ENCODE measurements at places on chromosomes 4 and X.

DNA sequence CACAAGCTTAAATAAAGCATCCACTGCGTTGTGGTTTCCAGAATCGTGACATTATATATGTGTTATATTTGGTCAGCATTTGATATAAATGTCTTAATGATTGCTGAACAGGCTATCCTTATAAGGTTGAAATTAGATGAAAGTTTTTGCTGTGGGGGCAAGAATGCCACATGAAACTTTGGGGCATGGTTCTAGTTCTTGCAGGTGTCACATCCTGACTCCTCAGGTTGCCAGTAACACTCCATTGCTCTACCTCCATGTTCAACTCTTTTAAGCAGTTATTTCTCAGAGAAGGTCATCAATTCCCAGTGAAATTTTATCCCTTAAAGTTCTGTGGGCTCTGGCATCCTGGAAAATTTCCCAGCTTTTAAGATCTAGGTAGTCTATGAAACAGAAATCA, 33.7 kb downstream of the NFKB1 start:
- no peak for DNase-seq

- no peak for DNase-seq
These were observed 6.2 kb upstream of the CTBP1 start for GRCh38 chr4:1255151-1255550.

GRCh38 chr4:159757499-159757898, 654.6 kb downstream of the RAPGEF2 start:
- no peak for DNase-seq

- DNase-seq: no peak
These were observed 78.9 kb downstream of the PSAPL1 start for GRCh38 chr4:7355795-7356194.

DNA sequence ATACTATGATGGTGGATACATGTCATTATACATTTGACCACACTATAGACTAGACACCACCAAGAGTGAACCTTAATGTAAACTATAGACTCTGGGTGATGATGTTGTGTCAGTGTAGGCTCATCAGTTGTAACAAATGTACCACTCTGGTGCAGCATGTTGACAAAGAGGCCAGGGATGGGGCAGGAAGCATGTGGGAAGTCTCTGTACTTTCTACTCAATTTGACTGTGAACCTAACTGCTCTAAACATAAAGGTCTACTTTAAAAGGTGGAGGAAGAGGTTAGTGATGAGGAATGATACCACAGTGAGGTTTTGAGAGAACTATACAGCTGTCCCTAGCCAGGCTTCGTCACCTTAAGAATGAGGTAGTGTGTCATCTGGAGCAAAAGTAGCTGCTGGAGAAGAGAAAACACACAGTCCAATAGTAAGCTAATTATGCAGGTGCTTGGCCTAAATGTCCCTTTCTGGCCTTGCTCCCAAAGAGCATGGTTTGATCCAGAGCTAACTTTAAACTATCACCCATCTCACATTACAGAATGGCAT, 38.4 kb downstream of the GRSF1 start:
- DNase-seq: no peak

DNA sequence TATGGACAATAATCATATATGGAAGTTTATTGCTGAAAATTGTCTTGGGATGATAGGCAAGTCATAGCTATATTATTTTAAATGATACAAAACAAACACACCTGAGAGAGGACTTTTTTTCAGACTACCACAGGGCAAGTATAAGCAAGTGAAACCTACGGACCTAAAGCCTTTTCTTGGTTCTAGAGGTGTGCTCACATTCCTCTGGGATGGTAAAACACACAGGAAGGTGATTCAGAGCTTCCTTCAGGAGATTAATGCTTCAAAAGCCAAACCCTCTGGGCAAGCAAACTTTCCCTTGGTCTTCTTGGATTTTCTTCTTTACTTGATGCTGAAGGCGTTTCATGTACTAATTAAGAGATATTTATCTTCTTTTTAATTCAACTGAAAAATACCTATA, 60.1 kb upstream of the ACSL4 start:
- no peak for DNase-seq

DNA sequence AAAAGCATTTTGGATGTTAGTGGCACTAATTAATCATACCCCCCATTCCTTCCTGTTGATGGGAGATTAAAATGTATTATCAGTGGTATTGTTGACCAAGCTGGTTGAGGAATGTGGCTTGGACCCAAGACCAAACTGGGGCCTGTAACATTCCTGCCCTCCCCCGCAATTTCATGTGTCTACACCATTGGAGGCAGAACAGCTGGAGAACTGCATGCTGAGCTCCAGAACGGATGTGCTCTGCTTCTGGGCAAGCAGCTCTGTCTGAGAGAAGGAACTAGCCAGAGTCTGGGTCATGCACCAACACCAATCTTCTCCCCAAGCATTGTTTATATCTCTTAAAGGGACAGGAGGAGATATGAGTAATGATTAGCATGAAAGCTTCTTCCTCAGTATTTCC, 185.5 kb downstream of the CEP135 start:
- no peak for DNase-seq

- DNase-seq: no peak
These were observed 140.4 kb downstream of the NSUN7 start for GRCh38 chr4:40890199-40890598.

- DNase-seq: no peak
These were observed 126.0 kb downstream of the AFAP1 start for GRCh38 chr4:7813674-7814073.

GRCh38 chr4:26369581-26369980, 48.8 kb downstream of the RBPJ start:
- no peak for DNase-seq

DNA sequence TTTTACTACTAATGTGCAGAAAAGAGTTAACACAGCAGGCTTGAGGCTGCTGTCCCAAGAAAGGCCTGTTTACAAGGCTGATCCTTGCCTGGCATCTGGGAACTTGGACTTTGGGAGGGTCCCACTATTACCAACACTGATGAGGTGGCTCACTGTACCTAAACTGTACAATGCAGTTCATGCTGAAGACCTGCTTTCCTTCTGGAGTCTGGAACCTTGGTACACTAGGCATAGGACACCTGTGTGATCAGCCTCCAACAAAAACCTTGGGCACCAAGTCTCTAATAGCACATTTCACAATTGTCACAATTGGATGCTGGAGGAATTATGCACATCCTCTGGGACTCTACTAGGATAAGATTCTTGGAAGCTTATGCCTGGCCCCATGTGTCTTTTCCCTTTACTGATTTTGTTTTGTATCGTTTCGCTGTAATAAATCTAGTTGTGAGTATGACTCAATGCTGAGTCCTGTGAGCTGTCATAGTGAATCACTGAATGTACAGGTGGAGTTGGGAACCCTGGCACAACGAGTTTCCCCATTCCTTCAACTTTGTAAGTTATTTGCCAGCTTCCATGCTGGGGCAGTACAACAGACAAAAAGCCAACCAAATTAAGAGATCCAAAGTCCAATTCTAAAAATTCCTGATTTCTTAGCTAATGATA, 45.9 kb downstream of the TEC start:
- no peak for DNase-seq

DNA sequence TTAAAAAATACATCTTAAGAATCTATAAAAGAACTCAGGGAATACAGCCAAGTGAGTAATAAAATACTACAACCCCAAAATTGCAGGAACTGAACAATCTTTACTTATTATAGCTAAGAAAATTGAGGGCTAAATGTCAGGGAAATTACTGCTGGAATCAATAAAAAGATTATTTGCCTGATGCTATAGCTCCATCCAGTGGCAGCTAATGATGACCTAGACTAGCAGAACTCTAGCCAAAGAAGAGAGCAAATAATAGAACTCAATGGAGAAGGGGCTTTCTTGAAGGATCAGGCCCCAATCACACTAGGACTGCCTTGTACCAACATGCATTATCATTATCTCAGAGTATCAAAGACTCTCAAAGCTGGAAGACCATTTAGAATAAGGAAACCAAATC, 85.0 kb upstream of the FAM241A start:
- DNase-seq: no peak

DNA sequence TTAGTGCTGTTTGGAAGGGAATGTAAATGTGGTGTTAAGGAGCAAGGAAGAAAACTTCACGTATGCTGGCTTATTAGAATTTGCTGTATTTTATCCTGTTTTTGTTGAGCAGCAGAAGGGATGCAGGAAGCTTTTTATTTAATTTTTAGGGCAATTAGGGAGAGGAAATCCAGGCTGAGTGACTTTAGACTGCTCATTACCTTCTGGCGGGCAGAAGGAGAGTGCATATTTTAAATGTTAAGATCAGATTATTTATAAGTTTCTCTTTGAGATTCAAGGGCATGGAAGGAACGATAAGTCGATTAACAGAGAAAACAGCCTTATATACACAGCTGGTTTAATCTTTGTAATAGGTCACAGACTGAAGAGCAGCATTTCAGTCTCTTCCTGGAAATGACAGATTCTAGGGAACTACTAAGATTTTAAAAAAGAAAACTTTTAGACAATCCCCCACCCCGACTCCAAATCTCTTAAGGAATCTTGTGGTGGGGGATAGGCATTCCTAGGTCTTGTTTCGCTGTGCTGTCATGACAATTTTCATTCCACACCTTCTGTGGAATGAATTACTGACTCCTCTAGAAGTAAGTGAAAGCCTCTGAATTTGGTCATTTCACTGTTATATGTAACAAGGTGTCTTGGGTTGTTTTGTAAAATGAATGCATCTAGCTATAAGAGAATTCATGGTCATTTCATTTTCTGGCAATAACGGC, 402.5 kb downstream of the RAPGEF2 start:
- DNase-seq: no peak

DNA sequence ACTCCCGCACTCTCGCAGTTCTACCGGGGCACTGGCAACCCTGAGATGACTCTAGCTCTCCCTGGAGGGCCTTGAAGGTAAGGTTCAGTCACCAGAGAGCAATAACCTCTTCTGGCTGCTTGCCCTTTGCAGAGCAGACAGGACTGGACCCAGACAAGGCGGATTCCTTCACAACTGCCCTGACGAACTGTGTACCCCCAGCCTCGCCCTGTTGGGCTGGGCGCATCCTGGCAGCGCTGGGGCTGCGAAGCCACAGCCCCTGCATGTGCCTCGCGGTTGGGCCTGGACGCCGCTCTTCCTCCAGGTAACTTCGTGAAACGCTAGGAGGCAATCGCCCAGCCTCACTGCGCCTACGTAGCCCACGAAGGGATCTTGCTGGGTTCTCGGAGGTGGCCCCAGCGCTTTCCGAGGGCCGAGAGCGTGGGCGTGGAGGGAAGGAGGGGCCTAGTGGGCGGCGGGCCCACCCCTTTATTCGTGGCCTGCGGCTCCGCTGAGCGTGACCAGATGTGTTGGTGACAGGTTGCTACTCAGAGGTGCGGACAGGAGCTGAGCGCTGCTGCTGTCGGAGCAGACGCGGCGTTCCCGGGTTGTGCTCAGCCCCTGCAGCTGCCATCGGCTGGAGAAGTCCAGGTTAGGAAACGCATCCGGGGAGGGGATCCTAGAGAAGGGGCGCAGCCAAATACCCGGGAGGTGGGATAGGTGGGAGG, 1.9 kb upstream of the MAMLD1 start:
- DNase-seq: no peak

- DNase-seq: no peak
These were observed 156.9 kb downstream of the AFAP1 start for GRCh38 chr4:7782783-7783182.

- DNase-seq: no peak
These were observed 656.9 kb upstream of the CPEB2 start for GRCh38 chr4:14345356-14345775.

DNA sequence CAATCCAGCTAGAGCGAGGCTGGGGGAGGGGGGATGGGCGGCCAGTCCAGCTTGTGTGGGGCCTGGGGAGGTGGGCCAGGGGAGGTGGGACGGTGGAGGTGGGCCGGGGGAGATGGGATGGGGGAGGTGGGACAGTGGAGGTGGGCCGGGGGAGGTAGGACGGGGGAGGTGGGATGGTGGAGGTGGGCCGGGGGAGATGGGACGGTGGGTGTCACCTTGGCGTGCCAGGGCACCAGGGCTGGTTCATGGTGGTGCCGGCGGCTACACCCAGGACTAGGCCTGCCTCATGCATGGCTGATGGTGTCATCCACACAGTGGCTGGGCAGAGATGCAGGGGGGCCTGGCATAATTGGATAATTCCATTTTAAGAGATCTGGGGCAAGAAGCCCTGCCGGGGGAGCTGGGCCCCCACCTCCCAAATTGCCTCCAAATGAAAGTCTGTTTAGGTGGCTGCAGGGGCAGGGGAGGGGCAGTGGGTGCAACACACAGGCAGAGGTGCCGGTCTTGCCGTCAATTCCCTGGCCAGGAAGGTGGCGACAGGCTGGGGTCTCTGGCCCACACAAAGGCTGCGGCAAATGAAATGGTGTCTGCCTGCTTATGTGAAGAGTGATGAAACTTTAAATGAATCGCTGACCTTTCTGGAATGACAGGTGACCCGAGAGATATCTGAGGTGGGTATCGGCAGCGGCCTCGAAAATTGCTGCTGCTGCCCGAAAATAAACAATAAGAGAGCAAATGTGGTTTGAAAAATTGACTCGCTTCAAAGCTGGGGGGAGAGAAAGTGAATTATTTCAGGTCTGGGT, 82.1 kb downstream of the FAM53A start:
- DNase-seq: no peak

GRCh38 chrX:15146515-15146914, 123.4 kb downstream of the ASB9 start:
- no peak for DNase-seq

DNA sequence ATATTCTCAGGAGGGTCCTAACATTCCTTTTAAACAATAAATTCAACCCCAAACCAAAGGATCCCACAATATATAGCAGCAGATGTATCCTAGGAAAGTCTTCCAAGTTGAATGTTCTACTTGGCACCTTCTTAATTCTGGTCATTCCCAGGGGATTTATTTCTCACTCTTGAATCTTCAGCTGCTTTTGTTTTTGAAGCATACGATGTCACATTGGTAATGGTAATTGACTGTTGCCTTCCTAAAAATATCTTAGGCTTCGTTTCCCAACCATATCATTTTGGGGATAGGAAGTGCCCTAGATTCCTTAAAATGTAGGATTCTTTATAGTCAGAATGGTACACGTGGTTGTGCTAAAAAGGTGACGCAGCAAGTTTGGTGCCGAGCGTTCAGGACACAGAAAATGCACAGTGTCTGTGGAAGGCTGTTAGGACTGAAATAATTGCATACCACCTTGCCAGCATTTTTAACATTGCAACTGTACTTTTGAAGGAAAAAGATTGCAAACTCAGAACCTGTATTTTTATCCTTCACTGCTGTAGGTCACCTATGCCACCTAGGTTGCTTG, 8.1 kb downstream of the SNX25 start:
- no peak for DNase-seq
